ENCODE measurements at places on chromosomes 3 and 15. TPM values are rescaled to one million over a fixed set of nuclear protein-coding genes. Genes with fewer than 3 reads are reported as not detected.

- DNase-seq, result no peak
These were observed 48.2 kb upstream of the PHLDB2 start for GRCh38 chr3:111810909-111811308.

GRCh38 chr3:193710286-193711165 lies 117.5 kb downstream of the OPA1 start:
- no peak for DNase-seq

DNA sequence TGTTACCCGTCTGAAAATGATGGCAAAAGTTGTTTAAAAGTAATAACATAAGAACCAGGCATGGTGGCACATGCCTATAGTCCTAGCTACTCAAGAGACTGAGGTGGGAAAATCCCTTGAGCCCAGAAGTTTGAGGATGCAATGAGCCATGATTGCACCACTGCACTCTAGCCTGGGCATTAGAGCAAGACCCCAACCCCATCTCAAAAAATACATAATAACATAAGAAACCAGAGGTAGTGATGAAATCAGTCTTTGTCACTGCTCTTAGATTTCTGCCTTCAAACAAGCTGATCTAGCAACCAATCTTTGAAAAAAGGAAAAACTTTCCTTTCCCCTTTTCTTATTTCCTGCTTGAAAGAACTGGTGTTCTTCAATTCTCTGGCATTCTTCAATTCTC lies 71.3 kb downstream of the TMCC1 start:
- no peak for DNase-seq

DNA sequence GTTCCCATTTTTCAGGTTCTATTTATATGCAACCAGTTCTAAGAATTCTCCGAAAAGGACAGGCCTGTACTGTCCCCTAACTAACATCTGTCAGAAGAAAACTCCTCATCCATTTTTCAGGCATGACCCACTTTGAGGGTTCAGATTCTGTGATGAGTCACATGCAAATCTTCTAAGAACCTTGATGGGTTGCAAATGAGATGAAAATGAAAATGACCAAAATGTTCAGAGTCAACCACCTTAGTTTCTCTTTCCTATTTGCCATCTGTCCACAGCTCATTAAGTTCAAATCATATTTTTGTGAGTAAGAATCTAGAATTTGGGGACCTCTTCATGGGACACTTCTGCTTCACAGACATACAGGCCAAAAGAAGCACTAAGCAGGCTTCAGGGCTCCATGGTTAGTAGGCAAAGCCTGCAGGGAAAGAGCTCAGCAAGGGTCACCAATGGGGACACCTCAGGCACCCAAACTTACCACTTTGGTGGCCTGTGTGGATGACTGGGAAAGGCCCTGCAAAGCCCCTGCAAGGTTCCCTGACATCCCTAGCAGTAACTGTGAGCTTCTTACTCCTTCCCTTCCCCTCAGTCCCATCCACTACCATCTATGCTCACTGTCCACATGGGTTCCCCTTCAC lies 122.0 kb downstream of the WDR76 start:
- DNase-seq, result no peak

GRCh38 chr3:124882816-124883747 lies 4.1 kb downstream of the ITGB5 start:
- DNase-seq, result no peak

Gene RPL39L
- 9.0 TPM for total RNA-seq

All from left cardiac atrium (tissue), 4 donors.